HS-5 (cell line): ENCODE measurements at places on chromosomes 3 and 15.

- no peak for DNase-seq
These were observed 22.8 kb upstream of the SSR3 start for GRCh38 chr3:156577736-156578135.

- no peak for DNase-seq
These were observed 5.9 kb upstream of the DNASE1L3 start for GRCh38 chr3:58216496-58217195.

- no peak for DNase-seq
These were observed 110.2 kb downstream of the NR1I2 start for GRCh38 chr3:119891944-119892721.

DNA sequence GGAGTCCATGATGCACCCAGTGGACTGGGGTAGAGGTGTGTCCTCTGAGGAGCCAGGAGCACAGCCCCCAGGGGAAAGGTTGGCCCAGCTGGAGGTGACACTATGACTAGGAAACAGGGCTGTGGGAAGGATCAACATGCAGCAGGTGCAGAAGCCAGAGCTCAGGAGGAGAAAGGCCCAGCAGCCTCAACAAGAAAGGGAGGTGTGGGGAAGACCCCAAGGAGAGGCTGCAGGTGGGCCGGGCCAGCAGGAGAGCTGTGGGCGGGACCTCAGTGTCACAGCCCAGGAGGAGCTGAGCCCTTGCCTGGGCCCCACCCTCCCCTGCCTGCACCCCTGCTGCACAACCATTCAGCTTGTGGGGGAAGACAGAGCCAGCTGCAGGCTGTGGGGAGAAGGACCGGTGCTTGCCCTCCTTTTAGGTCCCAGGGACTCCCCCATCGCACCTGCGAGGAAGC lies 18.4 kb upstream of the KLF13 start:
- no peak for DNase-seq

DNA sequence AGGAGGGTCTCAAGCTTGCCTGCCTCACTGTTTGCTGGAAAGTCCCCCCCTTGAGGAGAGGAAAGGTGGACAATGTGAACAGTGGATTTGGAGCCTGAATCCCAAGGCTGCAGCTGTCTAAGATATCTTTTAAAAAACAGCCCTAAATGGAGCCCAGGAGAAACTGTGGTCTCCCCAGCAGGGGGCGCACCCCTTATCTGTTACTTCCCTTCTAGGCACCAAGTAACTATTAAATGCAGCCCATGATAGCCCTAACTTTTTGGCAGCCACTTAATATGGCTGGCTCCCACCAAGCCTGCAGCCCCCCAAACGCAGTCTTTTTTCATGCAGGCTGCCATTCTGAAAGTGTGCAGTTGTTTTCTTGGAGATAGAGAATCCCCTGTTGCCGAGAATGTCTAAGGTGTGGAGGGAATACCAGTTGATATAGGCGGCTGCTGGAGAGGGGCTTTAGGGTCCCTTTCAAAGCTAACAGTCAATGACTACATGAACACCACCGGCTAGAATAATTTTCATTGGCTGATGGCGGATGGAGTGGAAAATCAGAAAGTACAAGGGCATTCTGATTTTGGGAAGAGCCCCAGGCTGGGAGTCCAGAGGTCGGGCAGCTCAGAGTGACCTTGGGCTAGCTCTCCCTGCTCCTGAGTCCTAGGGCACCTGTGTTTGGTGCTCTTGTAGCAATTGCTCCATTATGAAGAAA lies 1.3 kb downstream of the RHCG start:
- no peak for DNase-seq

DNA sequence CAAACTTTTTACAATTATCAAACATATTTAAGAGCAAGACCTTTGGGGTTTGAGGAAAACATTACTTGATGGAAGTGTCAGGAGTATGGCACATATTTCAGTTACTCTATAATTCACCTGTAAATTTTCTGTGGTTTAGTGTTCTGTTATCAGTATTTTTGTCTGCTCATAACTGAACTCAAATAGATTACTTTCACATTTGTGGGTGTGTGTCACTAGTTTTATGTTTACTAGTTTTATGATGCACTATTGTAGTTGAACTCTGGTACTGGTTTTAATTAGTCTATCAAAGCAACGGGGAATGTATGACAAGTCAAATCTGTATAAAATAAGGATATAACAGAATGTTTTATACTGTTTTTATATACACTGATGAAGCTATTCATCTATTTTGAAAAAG lies 27.2 kb downstream of the OXSM start:
- DNase-seq = no peak

GRCh38 chr3:43723121-43723734 lies 32.5 kb downstream of the ABHD5 start:
- peak; percentile 39 for DNase-seq

- no peak for DNase-seq
These were observed 694 bp upstream of the EEFSEC start for GRCh38 chr3:128152419-128153155.
